Spinal cord (tissue), 10 donors: ENCODE measurements at places on chromosomes 3 and 15.

DNA sequence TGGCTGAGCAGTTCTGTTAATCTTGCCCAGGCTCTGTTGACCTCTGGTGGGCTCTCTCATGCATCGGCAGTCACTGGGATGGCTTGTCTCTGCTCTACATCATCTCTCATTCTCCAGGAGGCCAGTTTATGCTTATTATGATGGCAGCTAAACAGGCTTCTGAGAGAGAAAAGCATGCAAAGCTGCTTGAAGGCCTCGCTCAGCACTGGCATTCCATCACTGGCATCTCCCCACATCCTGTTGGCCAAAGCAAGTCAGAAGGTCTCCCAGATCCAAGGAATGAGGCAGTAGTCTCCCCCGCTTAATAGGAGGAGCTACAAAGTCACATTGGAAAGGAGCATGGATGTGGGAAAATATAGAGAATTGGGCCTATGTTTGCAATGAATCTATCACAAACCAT, 212.6 kb downstream of the ZNF621 start:
- no peak for DNase-seq

GRCh38 chr3:12489832-12490231, 5.6 kb downstream of the TSEN2 start:
- no peak for DNase-seq

DNA sequence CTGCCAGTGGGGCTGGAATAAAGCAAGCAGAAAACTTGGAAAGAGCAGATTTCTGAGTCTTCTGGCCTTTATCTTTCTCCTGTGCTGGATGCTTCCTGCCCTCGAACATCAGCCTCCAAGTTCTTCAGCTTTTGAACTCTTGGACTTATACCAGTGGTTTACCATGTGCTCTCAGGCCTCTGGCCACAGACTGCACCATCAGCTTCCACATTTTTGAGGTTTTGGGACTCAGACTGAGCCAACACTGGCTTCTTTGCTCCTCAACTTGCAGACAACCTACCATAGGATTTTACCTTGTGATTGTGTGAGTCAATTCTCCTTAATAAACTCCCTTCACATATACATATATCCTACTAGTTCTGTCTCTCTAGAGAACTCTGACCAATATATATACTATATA, 706.6 kb downstream of the NR2F2 start:
- no peak for DNase-seq

DNA sequence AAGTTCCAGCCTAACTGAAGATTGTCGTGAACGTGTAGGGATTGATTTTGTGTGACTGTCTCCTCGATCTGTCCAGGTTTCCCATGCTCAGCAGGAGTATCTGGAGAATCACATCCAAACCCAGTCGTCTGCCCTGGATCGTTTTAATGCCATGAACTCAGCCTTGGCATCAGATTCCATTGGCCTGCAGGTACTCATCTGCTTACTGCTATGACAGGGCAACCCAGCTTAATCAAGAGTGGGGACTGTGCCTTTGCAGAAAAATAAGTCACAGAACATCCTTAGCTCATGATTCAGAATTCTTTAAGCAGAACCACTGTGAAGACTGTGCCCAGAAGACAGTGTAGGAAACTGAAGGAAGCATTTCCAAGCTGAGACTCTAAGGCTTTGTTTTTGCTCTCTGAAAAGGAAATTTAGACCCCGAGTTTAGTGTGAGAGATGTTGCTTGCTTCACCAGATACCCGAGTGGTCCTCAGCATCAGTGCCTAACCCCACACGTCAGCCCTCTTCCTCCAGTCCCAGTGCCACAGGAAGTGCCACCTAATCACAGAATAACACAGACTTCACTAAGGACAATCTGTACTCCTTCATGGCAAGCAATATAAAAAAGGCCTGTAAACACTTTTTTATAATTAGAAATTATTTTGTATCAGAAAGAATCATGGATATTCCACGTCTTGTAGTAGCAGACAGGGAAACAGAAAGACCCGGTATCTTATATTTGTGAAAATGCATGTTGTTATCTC, 34.2 kb downstream of the MYZAP start:
- DNase-seq = no peak

GRCh38 chr3:106341586-106342162, 472.9 kb upstream of the CBLB start:
- DNase-seq = peak; percentile 51

- no peak for DNase-seq
Measured at GRCh38 chr3:176951586-176952292, 245.5 kb downstream of the TBL1XR1 start.

- DNase-seq = no peak
Measured at GRCh38 chr3:51876186-51876585, 785 bp upstream of the IQCF5 start.

DNA sequence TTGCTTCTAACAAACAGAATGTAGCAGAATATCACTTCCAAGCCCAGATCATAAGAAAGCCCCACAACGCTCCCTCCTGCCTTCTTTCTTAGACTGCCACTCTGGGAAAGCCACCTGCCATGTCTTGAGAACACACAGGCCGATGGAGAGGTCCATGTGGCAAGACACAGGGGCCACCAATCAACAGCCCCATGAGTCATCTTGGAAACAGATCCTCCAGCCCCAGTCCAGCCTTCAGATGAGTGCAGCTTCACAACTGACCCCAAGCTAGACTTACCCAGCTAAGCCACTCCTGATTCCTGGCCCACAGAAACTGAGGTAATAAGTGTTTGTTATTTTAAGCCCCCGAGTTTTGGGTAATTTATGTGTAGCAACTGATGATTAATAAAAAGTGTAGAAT, 39.7 kb downstream of the PTH1R start:
- no peak for DNase-seq

GRCh38 chr15:77556622-77557021, 76.1 kb downstream of the LINGO1 start:
- DNase-seq = no peak

- no peak for DNase-seq
Measured at GRCh38 chr15:40550341-40551037, 14.4 kb downstream of the CCDC32 start.

DNA sequence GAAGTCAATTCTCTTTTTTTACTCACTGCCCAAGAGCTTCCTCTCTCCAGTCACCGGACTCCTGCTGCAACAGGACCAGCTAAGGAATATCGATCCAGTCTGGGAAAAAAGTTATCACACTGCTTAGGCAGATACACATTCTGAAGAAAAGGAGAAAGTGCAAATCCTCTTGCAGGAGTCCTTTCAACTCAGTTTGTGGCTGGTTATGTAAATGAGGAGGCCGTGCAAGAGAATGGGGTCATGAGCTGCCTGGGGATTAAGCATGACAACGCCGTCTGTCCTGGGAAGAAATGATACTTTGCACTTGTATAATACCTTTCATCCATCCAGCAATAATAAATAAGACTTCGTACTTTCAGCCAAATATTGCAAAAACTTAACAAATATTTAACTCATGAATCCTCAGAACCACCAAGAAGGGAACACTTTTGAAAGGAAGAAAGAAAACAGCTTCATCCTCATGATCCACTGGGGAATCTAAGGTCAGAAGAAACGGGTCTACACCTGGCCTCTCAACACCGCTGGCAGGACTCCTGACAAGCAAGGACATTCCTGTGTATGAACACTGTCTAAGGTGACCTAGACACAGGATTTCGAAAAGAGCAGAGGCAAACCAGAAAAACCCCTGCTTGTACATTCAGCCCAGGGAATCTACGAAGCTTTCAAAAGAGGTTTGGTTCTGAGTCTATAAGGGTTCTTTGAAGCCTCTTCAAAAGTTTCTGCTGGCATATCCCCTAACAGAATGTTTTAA, 13.1 kb upstream of the WWTR1 start:
- no peak for DNase-seq
